ENCODE measurements at places on chromosomes 4 and X.

DNA sequence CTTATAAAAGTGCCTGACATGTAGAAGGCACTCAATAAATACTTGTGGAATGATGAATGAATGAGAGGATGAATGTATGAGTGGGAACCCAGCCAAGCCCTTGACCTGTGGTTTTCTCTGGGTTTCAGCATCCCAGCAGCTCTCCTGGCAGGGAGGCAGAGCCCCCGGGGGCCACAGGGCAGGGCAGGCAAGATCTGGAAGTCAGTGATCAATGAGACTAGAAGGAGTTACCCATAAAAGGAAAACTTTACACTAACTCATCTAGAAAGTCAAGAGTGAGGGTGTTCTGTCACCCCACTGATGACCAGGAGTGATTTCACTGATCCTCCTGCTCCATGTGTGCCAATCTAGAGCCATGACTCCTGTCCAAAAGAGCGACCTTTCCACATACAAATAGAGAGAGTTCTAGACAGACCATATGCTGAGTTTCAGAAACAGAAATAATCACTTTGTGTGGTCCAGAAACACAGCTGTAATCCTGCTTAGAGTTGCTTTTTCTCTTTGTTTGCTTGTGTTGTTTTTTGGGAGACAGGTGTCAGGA is 37.4 kb downstream of the MGARP start:
- DNase-seq = no peak

GRCh38 chr4:16764622-16765021 is 133.8 kb downstream of the LDB2 start:
- no peak for DNase-seq

DNA sequence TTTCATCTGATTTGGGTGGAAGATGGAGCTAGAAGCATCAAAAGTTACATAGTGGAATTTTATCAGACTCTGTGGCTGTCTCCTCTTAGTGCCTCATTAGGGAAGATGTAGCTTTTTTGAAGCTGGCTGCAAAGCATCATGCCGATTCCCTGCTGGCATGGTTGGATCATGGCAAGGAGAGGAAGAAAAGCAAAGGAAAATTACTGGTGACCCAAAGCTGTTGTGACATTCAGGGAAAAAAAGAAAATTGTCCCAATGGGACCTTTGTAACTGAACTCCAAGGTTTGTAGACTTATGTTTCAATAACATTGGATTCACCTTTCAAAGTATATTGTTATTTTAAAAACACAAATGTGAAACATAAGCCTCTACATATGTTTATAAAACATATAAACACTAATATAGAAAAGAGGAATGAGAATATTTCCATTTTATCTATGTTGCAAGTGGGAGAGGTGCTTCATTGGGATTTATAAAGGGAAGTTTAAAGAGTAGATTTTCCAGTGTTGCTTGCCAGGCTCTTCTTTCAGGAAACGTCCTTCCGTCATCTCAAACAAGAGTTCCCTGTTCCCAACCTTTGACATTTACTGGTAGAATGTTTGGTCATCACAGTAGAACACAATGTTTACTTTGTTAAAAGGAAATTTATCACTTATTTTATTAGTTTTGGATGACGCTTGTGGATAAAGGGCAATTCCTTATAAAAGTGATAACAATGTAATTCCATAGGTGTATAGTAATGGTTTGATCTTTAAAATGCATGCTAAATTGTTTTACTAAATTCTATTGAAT is 190.1 kb upstream of the GPRIN3 start:
- DNase-seq = no peak

DNA sequence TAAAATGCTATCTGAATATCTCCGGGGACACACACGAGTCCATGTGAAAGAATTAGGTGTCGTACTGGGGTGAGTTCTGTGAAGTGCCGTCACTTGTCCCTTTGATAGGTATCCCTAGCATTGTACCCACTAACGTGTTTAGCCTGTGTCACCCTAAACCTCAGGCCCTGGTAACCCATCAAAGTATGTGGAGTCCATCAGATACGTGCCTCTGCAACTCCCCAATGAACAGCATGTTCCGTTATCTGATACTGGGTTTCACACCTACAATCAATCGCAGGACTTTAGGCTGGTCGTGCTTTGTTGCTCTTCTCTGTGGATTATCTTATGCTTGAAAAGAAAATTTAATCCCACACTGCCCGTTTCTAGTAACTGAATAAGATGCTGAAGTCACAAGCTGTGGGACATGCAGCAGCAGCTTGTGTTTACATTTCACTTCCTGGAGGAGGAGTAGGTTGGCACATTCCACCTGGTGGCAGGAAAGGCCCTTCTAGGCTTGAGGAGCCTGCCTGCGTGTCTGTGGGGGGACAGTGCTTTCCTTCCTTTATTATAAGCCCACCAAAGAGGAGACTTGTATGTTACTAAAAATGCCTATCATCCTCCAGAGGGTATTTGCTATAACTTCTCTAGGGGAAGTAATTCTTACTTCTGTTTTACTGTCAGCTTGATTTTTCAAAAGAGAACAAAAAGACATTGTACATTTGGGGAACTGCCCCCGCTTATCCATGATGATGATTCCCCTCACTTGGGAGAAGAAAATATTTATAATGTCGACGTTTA is 127.2 kb downstream of the FNIP2 start:
- peak; percentile 37 for DNase-seq

DNA sequence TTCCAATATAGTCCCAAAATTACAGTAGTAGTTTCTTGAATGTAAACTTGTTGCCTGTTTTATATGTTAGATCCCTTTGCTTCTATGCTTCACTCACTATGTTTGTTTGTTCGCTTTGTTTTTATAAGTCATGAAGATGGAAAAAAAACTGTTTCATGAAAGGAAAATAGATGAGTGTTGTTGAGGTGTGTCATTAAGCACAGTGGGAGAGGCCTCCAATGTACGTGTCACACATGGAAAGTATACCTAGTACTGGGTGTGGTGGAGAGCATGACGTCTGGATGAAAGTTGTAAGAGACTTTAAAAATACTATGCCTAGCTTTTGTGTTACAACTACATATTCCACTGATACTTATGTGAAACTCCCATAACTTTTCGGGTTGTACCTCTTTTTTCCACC is 28.4 kb downstream of the PLS3 start:
- DNase-seq = no peak

DNA sequence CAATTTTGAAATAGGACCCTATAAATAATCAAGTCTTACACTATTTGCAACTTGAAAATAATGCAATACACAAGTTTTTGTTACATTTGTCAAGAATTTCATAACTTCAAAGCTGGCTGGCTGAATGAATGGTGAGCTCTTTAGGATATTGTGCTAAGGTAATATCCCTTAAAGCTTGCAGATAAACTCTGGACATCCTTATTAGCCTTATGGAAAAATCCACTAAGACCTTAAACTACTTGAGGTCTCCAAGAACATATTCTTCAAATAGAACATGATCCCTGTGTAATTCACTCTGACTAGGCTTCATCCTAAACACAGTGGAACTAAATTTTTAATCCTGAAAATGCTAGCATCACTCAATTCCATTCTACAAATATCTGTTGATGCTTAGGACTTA is 199.3 kb downstream of the PACRGL start:
- DNase-seq = no peak

- DNase-seq = no peak
Observed at GRCh38 chr4:155564880-155565279, 101.8 kb upstream of the GUCY1A1 start.

- DNase-seq = no peak
Observed at GRCh38 chr4:41060352-41061334, 153.7 kb downstream of the APBB2 start.

- DNase-seq = no peak
Observed at GRCh38 chr4:67375291-67375690, 170.0 kb downstream of the CENPC start.

DNA sequence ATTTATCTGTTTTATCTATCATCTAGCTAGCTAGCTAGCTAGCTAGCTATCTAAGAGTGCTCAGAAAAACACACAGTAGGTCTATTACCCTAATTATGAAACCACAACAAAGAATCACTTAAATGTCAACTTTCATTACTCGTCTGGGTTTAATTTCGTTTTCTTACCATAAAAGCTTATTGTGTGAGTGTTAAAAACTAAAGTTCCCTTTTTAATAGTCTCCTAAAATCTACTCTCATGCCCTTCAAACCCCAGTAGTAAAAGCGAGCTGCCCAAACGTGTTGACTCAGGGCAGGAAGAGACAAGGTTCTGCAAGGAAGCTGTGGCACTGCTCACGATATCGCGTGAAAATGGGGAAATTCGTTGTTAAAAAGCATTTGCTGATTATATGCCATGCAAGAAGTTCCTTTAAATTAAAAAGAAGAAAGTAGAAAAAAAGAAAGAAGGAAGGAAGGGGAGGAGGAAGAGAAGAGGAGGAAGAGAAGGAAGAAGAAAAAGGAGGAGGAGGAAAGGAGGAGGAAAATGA is 595 bp downstream of the MBNL3 start:
- no peak for DNase-seq

- DNase-seq = no peak
Observed at GRCh38 chrX:39397561-39398199, 596.4 kb downstream of the MID1IP1 start.

All from CD4-positive, alpha-beta T cell (primary cell).